GM23248 (cell line): ENCODE measurements at places on chromosomes 7 and 10. TPM values are rescaled to one million over a fixed set of nuclear protein-coding genes. Genes with fewer than 3 reads are reported as not detected.

Gene FAM25C
- total RNA-seq, result not detected in 2 replicates

Gene NDUFA5
- total RNA-seq, result 39.0 and 52.4 TPM in 2 replicates

Gene CACNB2
- total RNA-seq, result 0.32 and 3.7 TPM in 2 replicates

DNA sequence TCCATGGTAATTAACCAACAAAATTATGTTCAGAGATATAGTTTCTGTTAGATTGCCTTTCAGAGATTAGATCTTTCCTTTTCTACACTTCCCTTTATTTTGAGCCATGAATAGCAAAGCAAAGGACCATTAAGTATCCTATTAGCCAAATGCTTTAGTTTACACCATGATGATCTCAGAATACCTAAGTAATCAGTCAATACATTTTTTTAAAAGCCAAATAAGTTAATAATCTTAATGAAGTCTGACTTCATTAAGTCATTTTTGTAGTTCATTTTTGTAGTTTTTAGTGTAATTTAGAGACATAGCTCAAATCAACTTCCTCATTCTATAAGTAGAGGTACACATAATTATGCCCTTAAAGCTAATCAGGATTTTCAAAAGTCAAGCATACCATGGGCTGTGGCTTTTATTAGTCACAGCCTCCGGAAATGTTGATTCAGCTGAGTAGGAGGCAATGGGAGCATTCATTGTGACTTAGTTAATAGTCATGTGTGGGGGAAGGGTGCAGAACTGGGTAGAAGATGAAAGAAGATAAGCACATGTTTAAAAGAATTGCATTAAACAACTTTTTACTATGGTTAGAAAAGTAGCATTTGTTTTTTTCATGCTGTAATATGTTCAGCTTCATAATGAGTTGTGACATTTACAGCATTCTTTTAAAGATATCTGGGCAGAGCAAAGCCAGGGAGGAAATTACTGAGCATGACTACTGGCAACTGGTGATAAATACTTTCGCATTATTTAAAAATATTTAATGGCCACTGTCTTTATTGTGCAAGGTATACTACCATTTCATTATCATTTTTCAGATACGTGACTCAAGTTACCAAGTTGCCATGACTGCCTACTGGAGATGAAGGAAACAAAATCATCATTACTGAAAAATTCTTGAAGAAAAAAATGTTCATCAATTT lies 57.3 kb upstream of the CCDC71L start:
- no peaks in the 10 kb centered on the region for H3K27me3 ChIP-seq
- no peaks in the 10 kb centered on the region; the same call in 1 of the 2 replicates for H3K36me3 ChIP-seq
- peaks cover 37% of the 10 kb centered on the region for H3K4me1 ChIP-seq
- no peak overlapping the region for H3K4me3 ChIP-seq
